ENCODE measurements at places on chromosomes 13 and 19.

DNA sequence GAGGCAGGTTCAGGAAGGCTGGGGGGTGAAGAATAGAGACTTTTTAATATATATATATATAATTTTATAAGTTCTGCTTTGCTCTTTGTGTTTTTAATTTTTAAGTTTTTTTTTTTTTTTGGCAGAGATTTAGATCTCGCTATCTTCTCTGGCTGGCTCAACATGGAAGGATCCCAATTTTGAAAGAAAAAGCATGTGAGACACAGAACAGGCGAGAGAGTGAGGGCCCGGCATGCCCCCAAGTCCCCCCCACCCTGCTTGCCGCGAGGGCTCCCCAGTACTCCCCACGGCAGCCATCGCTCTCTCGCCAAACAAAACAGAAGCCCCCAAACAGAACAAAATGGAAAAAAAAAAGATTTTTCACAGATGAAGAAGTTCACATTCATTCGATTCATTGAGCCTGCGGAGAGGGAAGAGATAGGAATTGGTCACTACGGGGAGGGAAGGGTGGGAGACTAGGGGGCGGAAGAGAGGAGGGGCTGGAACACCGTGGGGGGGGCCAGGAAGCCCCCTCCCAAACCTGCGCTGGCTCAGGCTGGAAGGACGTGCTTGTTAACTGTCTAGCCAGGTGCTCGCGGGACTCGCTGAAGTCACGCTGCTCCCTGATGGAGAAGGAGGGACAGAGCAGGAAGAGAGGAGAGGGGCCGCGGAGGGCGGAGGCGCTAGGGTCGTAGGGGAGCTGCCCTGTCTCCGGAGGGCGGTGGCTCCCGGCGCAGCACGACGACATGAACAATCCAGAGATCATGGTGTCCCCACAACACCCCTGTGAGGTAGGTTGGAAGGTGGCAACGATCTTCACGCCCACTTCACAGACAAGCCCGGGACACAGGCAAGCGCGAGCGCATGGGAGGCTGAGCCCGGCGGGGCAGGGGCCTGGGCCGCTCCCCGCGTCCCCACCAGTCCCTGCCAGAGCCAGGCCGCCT lies 10.6 kb downstream of the KHSRP start:
- DNase-seq, result no peak

DNA sequence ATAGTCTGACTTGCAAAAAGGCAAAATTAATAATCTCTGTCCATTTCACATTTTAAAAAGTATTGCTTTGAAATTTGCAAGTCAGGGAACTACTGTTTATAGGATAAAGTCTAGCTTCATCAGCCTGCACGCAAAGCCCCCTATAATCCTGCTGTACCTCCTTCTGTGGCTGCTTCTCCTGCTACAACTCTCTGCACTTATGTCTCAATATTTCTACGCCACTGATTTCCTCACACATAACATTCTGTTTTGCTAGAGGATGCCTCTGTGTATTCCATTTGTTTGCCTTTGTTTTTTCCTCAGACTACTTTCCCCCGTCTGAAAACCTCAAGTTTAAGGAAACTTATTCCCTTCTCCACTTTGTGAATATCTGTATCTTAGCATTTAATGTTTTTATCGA lies 389.9 kb downstream of the RFC3 start:
- peak; percentile 41 for DNase-seq

DNA sequence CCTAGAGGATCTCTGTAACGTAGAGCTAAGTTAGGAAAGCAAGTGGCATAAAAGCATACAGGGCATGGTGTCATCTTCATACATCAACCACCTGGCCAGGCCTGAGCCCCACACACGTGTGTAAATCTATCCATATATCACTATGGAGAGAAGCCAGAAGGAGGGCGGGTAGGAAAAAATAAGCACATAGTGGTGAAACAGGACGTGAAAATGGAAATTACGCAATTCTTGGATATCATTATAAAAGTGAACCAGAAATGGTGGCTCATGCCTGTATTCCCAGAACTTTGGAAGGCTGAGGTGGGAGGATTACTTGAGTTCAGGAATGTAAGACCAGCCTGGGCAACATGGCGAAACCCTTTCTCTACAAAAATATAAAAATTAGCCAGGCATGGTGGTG lies 43.4 kb downstream of the PDCD5 start:
- no peak for DNase-seq

- DNase-seq, result no peak
These were observed 823 bp downstream of the TTYH1 start for GRCh38 chr19:54415901-54416673.

DNA sequence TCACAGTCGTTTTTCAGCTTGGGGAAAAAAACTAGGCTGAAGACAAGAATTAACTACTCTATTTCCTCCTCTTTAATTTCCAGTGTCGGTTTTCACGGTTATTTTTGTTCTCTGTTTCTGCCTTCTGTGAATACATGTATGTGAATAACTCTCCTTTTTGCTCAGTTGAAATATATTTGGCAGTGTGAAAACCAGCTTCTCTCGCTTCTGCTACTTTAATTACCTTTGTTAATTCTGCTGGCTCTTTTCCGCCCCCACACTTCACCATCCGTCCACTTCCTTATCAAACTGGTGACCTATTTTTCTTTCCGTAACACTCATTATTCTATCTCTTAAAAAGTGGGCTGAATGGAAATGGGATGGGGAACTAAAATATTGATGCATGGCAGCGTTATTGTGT lies 126.4 kb downstream of the POU4F1 start:
- DNase-seq, result no peak

DNA sequence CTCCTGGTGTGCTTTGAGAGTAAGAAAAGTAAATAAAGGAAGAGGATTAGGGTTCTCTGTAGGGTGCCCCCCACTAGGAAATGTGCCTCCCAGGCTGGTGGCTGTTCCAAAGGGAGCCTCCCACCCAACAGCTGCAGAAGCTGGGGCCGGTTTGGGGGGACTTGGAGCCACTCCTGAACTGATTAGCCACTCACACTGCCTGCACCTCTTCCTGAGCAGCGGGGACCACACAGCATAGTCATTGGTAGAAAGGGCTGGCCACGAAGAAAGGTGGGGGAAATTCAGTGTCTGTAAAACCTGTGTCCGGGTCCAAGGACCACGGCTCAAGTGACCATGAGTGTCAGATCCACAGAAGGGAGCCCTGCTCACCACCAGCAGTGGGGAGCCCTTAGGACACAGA lies 55.6 kb downstream of the SPACA7 start:
- no peak for DNase-seq

GRCh38 chr19:7986321-7987113 lies 18.9 kb downstream of the ELAVL1 start:
- no peak for DNase-seq

- DNase-seq, result no peak
These were observed 22.9 kb downstream of the OLFM2 start for GRCh38 chr19:9913237-9914000.

DNA sequence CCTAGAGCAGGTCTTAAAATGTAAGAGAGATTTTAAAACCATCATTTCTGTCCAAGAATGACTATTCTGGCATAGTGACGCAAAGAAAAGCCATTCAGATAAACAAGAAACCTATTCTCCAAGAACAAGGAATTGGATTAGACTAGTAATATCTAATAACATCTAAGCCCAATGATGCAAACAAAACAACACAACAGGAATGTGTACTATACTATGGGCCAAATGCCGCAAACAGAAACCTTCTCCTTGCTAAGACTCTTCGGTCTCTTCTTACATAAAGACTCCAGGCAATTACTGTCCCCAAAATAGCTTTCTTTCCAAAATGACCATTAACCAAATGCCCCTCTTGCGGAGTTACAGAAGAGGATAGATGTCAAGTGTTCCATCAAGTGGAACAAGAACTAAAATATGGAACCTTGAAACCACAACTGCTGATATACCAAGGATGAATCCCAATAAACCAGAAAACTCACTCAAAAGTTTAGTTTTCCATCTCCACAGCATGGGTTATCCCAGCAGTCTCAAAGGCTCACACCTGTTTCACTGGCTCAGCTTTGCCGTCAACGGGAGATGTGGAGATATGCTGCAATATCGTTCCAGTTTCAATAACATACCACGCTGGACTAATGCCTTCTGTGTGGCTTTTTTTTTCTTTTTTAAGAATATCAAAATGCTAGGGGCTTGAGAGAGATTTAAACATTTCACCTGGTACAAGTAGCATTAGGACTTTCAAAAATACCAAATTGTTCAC lies 76.2 kb downstream of the FOXO1 start:
- no peak for DNase-seq

DNA sequence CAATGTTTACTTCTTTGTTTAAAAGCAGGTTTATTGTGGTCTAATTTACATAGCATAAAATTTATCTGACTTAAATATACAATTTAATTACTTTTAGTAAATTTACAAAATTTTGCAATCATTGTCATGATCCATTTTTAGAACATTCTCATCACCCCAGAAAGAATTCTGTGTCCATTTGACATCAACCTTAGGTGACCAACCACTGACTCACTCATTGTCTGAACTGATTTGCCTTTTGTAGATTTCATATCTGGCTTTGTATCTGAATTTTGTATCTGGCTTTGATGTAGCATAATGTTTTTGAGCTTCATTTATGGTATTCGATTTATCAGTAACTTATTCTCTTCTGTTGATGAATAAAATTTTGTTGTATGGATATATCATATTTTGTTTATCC lies 40.4 kb downstream of the EDNRB start:
- no peak for DNase-seq

DNA sequence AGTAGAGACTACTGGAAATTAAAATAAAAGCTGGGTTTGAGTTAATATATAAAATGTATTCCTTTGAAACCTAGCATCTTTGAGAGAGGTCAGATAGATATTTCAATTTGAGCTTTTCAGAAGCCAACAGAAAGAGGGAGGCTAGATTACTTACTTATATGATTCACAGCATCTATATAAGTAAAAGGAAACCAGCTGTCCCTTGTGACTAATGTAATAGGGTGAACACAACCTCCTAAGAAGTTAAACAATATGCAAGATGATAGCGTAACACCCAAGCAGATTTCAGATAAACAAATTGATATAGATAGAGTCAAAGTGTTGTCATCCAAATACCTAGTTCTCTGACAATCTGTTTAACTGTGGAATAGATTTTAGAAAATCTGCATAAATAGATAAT lies 393.5 kb upstream of the GPC6 start:
- DNase-seq, result peak; percentile 1

DNA sequence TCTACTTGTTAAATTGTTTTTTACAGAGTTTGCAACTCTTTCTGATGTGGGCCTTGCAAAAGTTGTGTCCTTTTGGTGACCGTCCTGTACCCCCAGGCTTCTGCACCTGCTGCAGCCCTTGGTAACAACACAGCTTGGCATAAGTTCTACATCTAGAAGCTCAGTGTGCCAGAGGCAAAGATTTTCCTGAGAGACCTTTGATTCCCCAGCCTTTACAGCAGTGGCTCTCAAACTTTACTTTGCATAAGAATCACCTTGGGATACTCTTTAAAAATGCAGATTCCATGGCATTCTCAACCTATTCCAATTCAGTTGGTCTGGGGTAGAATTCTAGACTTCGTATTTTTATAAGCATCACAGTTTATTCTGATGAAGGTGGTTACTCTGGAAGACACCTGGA lies 260.9 kb downstream of the DCT start:
- no peak for DNase-seq

GRCh38 chr19:3576696-3577443 lies 4.1 kb downstream of the HMG20B start:
- DNase-seq, result peak; percentile 72

DNA sequence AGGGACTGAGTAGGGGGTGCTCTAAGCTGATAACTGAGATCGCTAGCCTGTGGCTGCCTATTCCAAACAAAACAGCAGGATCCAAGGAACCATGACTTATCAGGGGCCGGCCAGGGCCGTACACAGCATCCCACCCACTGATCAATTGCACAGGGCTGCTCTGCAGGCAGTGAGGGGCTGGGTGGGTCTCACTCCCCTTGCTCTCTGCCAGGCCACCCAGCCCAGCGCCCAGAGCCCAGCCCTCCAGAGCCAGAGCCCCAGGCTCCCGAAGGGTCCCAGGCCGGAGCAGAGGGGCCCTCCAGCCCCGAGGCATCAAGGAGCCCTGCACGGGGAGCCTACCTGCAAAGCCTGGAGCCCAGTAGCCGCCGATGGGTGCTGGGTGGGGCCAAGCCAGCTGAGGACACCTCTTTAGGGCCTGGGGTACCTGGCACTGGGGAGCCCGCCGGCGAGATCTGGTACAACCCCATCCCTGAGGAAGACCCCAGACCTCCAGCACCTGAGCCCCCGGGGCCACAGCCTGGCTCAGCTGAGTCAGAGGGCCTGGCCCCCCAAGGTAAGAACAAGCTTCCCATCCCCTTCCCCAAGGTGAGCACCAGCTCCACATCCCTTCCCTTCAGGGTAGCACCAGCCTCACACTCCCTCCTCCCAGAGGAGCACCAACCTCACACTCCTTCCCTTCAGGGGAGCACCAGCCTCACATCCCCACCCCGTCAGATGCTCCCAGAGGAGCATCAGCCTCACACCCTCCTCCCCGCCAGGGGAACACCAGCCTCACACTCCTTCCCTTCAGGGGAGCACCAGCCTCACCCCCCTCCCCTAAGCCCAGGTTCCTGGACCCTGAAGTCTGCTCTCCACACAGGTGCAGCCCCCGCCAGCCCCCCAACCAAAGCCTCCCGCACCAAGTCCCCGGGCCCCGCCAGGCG lies 1.9 kb downstream of the SYDE1 start:
- no peak for DNase-seq

DNA sequence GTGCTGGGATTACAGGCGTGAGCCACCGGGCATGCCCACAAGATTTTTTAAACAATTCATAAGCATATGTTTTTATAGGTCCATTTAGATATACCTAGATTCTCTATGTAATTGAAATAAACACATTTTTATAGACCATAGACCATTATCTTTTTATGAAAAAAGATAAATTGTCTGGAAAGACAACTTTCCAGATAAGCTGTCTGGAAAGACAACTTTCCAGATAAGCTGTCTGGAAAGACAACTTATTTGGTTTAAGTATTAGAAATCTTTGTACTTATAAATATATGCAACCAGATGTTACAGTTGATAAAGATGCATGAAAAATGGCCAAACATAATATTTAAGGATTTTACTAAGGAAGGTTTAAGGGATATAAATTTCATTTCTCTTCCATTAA lies 538.5 kb downstream of the GPC6 start:
- no peak for DNase-seq

DNA sequence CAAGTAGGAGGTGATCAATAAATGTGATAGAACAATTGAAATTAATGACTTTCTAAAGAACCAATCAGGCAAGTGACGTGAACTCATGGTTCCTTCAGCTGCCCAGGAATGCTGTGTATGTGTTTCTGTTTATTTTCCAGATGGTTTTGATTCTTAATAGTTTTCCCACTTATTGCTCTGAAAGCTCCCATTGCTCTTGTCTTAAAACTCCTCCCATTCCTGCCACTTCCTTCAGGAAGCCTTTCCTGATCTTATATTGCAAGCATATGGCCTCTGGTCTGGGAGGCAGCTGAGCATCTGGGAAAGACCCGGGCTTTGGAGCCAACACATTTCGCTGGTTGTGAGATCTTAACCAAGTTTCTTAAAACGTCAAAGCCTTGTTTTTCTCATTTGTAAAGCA lies 17.1 kb upstream of the LATS2 start:
- peak; percentile 80 for DNase-seq

DNA sequence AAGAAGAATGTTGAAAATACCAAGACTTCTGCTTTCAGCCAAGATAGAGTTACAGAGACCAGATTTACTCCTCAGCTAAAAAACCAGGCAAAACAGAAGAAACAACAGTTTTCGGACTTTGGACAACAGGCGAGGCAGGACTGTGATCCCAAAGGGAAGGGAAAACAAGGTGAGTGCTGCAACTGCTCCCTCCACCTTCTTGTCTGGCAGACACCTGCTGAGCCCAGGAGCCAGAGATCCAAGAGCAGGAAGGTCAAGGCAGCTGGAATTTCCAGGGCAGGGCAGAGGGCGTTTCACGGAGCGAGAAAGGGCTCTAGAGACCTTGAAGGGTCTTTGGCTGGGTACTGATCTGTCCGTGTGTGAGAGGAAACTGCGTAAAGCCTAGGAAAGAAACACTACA lies 32.9 kb upstream of the SLC7A9 start:
- no peak for DNase-seq

All from fibroblast of skin of right quadriceps (primary cell).